Posterior vena cava (tissue), 2 donors: ENCODE measurements at places on chromosomes 5 and 9. TPM values are rescaled to one million over a fixed set of nuclear protein-coding genes. Genes with fewer than 3 reads are reported as not detected.

DND1 gene
- 0.52 TPM for total RNA-seq

DNA sequence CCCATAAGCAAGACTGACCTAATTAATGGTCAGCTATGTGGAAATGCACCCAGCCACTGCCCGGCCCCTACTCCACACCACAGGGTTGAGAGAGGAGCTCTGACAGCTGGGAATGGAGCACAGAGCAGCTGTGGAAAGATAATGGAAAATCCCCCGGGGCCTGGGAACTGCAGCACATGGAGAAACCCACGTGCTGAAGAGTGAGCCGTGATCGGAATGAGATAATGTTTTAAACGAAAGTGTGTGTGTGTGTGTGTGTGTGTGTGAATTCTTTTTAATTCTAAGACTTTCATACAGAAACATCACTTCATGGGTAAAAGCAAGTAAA lies 13.1 kb upstream of the SLC12A7 start:
- DNase-seq: no peak

PCDHGA1 gene
- total RNA-seq: 0.81 TPM

PIP5K1B gene
- total RNA-seq: 2.7 TPM

NFIB gene
- 230 TPM for total RNA-seq

DNA sequence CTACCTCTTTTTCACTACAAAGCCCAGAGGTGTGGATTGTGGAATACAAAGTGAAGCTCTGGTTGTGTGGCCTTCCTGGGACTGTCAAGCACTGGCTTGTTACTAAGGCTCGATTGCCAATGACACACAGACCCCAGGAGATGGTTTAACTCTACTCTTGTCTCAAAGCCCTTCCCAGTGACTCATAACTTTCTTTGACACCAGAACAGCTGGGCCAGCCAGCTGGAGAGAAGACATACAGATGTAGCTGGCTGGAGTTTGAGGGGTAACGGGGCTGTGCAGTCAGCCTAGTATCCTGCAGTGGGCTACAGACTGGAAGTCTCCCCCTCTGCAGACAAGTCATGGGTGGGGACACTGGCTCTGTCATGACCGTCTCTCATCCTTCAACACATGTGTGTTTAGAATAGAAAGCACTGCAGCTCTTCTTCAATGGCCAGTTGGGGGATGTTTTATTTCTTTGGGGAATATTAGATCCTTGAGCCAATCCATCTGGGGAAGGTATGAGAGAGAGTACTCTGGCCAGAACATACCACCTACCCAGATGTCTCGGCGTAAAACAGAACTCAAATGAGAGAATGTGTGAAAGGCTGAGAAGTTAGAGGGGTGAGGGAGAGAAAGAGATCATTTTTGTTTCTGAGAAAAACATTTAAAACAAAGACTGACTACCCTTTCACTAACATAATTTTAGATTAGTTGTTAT lies 53.3 kb downstream of the SEMA6A start:
- no peak for DNase-seq

DNA sequence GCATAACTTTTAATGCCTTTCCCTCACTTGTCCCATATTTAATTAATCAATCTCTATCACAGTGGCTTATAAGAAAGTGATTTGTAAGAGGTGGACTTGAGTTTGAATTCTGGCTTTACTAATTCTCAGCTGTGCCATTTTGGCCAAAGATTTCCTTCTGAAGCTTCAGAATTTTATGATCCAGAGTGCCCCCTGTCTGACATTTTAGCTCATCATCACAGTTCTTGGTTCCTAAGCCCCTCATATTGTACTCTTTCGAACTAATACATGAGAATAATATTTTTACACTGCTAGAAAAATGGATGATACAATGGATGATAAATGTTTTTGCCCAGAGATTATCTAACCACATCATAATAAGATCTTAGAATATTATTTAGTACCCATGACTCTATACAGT lies 1014.1 kb downstream of the PTPRD start:
- DNase-seq: no peak
